ENCODE measurements at places on chromosomes 12 and 14.

DNA sequence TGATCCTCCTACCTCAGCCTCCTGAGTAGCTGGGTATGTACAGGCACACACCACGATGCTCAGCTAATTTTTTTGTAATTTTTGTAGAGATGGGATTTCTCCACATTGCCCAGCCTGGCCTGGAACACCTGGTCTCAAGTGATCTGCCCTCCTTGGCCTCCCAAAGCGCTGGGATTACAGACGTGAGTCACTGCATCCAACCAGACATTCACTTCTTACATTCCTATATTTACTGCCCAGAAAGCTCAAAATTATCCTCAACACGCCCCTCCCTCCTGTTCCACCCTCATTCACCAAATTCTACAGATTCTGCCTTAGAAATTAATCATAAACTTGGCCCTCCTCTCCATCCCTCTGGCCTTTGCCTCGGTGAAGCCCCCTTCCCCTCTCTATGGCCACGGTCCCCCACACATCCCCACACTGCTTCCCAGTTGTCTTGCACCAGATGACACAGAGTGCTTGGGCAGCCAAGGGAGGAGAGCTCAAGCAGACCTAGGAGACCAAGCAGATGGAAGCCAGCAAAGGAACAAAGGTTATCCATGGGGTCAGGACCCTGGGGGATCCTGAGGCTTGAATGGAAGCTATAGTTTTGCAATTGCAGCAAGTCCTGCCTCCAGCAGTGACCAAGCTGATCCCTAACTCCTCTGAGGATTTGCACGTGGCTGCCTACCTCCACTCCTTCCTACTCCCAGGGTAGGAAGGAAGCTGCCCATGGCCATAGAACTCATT, 213.2 kb upstream of the FOXN3 start:
- peak; percentile 65 for DNase-seq

GRCh38 chr14:30440961-30441360, 118.0 kb upstream of the G2E3 start:
- no peak for DNase-seq

GRCh38 chr14:59905188-59905587, 14.8 kb upstream of the LRRC9 start:
- DNase-seq, result no peak

GRCh38 chr14:54662491-54663133, 95.7 kb downstream of the SAMD4A start:
- DNase-seq, result no peak

- no peak for DNase-seq
These were observed 14.9 kb downstream of the ABCB9 start for GRCh38 chr12:122951406-122951805.

DNA sequence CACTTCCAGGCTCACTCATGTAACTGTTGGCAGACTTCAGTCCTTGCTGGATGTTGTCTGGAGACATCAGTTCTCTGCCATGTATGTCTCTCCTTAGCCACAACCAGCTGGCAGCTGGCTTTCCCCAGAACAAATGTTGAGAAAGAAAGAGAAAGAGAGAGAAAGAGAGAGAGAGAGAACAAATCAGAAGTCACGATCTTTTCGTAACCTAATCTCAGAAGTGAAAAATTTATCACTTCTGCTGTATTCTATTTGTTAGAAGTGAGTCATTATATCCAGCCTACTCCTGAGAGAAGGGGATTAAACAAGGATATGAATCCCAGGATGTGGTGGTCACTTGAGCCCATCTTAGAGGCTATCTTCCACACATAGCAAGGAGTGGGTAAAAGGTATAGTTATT, 101.2 kb downstream of the BTG1 start:
- DNase-seq, result peak; percentile 36

DNA sequence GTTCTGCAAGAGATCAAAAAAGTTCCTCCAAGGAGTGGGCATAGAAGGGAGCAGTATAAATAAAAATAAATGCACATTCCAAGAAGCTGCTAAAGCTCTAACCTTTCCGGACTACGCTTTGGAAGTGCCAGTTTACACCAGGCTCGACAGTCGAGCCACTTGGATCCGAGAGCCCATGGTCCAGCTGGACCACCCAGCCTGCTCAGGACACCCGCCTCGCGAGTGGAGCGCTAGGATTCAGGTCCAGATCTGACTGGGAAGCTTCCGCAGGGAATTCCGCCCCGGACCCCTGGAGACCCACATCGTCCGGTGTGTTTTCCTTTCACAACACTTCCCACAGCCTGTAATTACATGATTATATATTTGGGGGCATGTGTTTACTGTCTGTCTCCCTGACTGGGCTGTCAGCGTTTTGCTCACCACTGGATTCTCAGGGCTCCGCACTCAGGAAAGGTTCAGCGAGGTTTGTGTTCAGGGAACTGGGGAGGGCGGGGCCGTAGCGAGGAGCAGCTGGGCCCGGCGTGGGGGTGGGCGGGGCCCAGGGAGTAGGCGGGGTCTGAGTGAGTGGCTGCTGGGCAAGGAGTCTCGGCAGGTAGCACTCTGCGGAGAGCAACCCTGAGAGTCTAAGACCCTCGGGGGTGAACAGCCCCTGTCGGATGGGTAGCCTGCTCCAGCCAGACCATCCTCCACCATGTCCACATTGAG, 52.3 kb upstream of the TMEM263 start:
- DNase-seq, result peak; percentile 33

GRCh38 chr12:34208331-34209258, 186.3 kb downstream of the ALG10 start:
- DNase-seq, result no peak

DNA sequence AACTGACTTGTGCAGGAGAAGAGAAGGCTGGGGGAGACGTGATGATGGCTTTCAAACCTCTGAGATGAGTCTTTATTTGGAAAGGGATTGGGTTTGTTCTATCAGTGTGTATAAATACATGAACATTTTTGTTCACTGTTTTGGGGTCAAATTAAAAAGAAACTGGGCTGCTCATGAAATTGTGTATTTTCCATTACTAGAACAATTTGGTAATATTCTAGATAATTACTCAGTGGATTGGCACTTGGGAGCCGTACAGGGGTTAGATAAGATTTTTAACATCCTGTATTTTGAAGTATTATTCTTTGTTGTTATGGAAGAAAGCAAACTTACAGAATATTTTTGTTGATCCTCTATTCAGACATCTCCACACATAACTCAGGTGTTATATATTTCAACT, 340.6 kb downstream of the PRKD1 start:
- DNase-seq, result no peak

- no peak for DNase-seq
These were observed 19.0 kb upstream of the MSRB3 start for GRCh38 chr12:65259501-65259900.

DNA sequence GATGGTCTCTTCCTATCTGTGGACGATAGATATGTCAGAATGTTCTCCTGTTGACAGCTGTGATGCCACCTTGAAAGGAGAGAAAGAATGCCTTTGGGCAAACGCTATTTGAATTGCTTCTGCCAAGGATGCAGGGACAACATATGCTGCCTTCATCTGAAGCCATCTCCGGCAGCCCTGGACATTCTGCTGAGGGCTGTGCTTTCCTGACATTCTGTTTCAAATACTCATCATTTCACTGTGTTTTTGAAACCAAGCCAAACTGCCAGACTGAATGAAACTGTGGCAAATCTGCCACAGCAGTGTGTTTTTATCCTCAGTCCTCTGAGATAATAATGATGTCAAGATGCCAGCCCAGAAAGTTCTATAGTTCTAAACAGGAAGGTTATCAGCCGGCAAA, 85.8 kb upstream of the BCAT1 start:
- DNase-seq, result no peak

- no peak for DNase-seq
These were observed 8.6 kb downstream of the ASB2 start for GRCh38 chr14:93967637-93968250.

DNA sequence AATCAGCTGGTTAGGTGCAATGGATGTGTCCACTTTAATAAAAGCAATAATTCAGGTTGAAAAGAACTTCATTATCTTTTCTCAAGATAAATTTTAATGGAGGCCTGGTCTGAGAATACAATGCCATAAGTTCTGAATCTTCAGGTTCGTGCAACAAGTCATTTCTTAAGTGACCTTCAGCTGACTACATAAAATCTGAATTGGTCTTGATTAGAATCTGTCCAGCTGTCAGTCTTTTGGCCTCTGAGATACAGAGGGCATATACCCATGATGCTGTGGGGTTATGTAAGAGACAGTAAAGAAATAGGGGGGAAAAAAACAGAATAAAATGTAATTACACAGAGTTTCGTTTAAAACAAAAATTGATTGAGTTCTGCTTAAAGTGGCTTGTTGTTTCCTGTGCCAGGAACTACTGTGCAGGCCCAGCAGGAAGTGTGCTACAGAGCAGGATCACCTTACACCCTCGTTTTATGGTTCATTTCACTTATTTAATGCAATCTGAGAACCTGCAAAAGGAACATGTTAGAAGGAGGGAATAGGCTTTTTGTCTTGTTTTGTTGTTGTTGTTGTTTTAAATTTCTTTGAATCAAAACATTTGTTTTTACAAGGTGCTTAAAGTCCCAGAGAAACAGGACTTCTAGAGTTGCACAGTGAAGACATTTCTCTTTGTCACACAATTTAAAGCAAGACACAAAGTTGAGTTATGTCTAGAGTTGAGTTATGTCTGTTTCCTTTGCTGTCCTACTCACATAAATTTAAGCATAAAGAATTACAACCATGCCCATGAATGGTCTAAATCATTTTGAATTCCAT, 64.2 kb downstream of the LGR5 start:
- no peak for DNase-seq

GRCh38 chr12:109476807-109477184, 304 bp downstream of the KCTD10 start:
- no peak for DNase-seq

Measured in fibroblast of skin of right quadriceps (primary cell).